ENCODE measurements at places on chromosomes 1 and 21.

DNA sequence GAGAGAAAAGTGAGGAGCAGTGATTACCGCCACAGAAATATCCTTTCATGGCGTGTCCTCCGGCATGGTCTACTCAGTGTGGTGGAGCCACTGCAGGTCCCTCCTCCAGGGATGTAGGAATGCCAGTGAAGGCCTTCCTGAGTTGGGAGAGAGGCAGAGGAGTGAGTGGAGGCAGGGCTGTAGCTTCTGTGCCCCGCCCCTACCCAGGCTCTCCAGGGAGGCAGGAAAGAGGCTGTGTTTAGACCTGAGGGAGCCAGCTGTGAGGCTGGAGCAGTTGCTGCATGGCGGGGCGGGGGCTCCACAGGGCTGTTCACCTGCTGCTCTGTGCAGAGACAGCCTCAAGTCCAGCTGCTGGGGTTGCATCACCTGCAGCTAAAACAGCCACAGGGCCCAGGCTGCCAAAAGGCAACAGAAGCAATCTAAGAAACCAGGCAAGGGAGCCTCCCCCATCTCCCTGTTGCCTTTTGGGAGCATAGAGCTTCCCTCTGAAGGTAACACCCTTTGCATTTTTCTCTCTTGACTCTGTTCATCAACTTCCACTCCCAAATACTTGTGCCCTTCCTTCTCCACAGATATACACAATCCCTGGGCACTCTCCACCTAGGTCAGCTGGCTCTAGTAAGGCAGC lies 801 bp upstream of the ANXA9 start:
- no peak for DNase-seq

DNA sequence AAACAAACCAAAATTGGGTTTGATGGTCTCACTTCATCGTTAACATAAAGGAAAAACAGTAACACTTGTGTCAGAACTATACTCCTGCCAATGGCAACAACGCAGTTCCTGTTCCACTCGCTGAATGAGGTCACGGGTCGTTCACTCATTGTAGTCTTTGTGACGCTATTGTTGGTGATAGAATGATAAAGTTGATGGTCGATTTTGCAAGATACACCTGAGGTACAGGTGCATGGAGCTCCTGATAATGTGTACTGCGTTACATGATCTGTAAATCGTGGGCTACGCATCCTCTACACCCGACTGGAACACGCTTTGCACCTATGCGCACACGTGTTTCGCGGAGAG lies 391 bp upstream of the CENPS start:
- no peak for DNase-seq

GRCh38 chr1:194830387-194830786 lies 1644.0 kb upstream of the B3GALT2 start:
- no peak for DNase-seq

DNA sequence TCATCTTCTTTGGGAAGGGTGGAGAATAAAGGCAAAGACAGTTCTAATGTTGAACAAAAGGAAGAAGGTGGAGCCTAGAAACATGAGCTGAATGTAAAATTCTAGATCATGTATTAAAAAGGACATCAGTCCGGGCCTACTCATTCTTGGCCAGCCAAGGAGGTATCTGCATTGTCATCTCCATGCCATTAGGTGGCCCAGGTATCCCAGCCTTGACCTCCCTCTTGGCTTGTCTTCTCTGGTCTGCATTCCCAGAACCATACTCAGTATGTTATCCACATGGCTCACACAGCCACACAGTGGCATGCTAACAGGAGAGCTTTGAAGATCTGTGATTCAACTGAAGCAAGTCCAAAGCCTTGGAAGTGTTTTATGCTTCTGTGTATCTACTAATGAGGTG lies 369.8 kb upstream of the KAZN start:
- DNase-seq: no peak

GRCh38 chr1:11298390-11299224 lies 25.6 kb downstream of the UBIAD1 start:
- DNase-seq: no peak

GRCh38 chr1:159983681-159984080 lies 29.6 kb upstream of the SLAMF9 start:
- no peak for DNase-seq

Data from left renal pelvis (tissue), 4 donors.